ENCODE measurements at places on chromosomes 5 and 9.

GRCh38 chr9:116686693-116687073 is 422 bp upstream of the TRIM32 start:
- no peak for DNase-seq

DNA sequence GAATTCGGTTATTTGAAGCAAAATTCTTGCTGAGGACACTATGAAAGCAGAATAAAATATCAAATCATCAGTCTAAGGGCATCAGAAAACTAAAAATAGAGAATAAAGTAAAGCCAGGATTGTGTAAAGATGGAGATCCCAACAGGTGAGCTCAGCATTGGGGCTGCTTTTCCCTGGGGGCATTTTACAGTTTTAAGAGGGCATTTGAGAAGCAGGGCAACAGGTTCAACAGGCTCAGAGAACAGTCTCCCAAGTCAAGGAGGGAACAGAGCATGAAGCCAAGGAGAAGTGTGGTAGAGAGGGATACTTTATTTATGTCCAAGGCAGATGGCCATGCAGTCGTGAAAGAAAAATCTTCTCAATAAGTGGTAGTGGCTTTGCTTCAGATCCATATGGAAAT is 145.4 kb downstream of the SYK start:
- DNase-seq: no peak

DNA sequence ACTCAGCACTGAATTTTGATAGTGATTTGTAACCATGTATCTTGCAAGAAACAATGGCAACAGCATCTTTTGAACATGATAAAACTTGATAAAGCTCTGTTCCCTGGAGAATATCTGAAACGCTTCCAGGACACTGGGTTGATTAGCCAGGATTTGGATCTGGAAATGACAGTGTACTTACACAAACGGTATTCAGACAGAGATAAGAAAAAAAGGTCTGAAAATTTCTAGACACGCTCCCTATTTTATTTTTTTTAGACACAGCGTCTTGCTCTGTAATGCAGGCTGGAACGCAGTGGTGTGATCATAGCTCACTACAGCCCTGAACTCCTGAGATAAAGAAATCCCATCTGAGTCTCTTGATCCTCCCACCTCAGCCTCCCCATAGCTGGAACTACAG is 109.0 kb downstream of the GNAQ start:
- no peak for DNase-seq

DNA sequence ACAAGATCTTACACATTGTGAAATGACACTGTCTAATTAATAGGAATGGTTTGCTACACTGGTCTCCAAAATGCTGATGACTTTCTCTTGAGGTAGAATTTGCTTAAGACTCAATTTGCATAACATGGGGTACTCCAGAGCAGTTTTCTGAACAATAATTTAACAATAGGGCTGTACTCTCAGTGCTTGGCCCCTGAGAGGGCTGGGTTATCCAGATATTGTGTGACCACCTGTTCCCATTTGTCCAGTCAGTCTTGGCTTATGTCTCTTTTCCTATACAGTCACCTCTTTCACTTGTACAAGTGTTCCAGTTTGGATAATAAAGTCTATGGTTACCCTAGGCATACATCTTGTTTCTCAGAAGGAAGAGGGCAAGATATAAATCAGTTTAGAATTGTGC is 17.9 kb downstream of the ZSWIM6 start:
- no peak for DNase-seq

DNA sequence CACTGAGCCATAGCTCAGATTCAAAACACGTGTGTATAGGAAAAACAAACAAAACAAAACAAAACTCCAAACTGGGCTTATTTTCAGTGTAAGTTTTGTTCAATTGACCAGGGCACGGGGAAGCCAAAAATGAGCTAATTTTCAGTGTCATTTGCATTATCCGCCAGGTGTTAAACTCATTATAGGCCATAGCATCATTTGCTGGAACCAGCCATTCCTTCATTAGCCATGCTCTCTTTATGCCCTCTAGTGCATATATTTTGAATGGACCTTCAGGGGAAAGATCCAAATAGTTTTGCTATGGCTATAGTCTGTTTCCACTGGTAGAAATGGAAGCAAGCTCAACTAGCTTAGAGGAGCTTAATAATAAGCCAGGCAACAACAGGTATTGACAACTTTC is 1205.2 kb upstream of the DMAC1 start:
- DNase-seq: no peak

DNA sequence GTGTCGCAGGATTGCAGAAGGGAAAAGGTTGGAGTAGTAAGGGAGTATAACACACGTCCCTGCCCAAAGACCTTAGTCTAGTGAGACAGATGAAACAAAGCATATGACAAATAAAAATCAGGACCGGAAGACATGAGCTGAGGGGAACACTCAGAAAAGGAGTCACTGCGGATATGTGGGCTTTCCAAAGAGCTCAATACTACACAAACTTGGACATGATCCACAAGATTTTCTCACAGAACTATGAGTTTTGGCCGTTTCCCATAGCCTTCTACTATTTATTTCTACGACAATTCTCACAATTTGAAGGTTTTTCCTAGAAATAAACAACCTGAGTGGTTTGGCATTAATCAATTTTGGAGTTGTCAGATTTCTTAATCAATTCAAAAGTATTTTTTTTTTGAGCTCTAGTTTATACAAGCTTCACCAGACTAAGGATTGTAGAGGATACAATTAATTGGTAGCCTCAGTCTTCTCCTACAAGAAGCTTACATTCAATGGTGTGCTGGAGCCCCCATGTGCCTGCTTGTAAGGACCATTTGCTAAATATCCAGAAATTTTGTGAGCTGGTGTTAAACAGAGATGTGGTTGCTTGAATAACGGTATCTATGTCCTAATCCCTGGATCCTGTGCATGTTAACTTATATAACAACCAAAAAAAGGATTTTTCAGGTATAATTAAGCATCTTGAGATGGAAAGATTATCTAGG is 91.4 kb downstream of the ADAMTS12 start:
- DNase-seq: no peak

- no peak for DNase-seq
Measured at GRCh38 chr5:171429543-171429910, 10.1 kb downstream of the FGF18 start.

GRCh38 chr5:148729182-148729581 is 74.9 kb upstream of the HTR4 start:
- DNase-seq: no peak

GRCh38 chr9:131759017-131759647 is 19.3 kb upstream of the RAPGEF1 start:
- no peak for DNase-seq

- no peak for DNase-seq
Measured at GRCh38 chr9:110115826-110116542, 92.0 kb downstream of the C9orf152 start.

DNA sequence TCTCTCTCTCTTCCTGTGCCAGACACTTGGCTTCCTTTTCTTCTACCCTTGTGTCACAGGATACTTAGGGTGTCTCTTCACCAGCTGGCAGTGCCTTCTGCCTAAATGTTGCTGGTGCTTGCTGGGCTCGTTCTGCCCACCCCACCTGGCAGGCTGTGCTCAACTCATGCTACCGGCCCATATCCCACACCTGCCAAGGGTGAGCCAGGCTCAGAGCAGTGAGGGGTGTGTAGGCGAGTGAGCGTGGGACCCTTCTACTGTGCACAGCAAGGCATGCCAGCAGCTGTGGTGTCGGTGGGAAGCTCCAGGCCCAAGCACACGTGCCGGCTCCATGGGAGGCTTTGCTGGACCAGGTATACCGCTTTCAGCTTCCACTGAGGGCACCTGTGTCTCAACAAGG is 1626.7 kb upstream of the ACO1 start:
- no peak for DNase-seq

DNA sequence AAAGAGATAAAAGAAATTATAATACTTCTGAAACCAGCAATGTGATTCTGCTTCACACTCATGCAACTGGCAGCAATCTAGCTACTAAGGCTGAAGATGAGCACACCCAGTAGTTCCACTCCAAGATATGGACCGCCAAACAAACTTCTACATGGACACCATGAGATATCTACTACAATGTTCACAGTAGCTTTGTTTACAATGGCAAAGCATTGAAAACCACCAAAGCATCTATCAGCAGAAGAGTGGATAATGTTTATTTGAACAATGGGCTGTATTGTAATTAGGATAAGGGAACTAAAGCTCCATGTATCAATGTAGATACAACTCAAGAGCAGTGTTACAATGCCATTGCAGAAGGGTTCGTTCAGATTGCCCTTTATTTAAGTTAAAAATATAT is 91.2 kb upstream of the ERBIN start:
- no peak for DNase-seq

DNA sequence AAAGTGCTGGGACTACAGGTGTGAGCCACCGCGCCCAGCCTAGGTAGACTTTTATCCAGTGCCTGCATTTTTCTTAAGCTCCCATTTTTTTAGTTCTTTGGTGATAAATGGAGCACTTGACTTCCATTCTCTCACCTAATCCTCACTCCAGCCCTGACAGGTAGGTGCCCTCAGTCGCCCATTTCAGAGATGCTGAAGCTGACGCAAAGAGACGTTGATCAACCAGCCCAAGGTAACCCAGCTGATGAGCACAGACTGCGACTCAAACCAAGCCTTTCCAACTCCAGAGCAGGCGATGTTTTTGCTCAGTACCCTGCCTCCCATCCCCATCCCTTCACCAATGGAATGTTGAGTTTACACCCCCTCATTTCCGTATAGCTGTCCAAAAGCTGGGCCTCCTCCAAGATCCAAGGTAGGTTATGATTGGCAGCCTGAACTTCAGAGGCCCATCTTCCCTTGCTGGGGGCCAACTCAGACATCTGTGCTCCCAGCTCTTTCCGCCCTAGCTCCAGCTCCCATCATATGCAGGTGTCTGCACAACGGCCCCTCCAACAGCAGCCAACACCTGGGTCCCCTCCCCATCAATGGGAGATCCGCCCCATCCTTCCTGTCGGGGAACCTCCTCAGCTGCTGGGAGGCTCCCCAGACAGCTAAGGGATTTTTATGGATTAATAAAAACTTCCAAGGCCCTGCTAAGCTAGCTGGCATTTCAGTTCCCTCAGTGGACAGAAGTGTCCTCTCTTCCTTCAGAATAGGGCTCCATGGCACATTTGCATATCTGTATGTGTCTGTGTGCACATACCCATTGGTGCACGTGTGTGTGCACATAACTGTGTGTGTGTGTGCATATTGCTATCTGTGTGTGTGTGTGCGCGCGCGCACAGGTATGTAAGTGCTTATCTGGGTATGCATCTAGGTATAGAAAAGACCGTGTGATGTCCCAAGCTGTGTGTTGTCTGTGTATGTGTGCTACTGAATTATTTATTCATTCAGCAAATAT is 39.3 kb upstream of the VDAC1 start:
- no peak for DNase-seq

DNA sequence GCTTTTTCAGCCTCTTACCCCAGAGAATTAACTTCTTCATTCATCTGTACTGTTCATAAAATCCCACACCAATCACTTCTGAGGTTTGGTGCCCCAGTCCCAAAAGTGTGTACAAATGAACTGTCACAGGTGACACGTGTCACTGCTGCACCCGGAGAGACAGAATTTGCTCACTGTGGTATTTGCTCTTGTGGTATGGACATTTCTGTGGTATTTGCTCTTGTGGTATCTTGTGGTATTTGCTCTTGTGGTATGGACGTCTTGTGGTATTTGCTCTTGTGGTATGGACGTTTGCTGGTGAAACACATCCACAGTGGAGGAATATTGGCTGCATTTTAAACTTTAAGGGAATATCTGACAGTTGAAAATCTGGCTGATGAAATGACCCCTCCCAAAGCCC is 214.9 kb upstream of the DAP start:
- DNase-seq: no peak

DNA sequence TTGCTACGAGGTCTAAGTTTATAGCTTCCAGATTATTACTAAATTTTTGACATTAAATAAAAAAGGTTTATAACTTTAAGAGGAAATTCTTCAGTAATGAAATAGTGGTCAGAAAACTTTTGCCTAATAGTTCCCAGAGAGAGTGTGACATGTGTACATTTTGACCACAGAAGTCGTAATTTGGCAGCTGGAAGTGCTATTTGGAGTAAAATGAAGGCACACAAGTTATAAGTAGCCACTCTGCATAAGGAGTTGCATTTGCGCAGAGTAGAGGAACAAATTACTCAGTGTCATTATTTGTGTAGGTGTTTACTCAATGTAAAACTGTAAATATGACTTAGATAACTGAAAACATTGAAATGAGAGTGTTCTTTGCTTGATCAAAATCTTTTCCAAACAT is 408.4 kb downstream of the CCDC171 start:
- no peak for DNase-seq

DNA sequence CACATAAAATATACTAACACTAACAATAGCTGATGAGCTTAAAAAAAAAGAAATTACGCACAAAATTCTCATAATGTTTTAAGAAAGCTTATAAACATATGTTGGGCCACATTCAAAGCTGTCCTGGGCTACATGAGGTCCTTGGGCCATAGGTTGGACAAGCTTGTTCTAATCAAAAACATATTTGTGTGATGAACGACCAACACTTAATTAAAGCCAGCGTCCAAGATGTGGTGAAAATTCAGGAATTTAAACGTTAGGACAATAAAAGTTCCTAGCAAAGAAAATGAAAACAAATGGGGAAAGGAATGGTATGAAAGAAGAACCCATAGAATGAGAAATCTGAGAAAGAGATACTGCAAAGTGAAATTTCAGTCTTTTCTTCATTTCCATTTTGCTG is 429.6 kb upstream of the DMAC1 start:
- no peak for DNase-seq

- DNase-seq: no peak
Measured at GRCh38 chr5:91293131-91293530, 90.0 kb downstream of the ARRDC3 start.

- no peak for DNase-seq
Measured at GRCh38 chr9:14978022-14979000, 68.1 kb upstream of the FREM1 start.

DNA sequence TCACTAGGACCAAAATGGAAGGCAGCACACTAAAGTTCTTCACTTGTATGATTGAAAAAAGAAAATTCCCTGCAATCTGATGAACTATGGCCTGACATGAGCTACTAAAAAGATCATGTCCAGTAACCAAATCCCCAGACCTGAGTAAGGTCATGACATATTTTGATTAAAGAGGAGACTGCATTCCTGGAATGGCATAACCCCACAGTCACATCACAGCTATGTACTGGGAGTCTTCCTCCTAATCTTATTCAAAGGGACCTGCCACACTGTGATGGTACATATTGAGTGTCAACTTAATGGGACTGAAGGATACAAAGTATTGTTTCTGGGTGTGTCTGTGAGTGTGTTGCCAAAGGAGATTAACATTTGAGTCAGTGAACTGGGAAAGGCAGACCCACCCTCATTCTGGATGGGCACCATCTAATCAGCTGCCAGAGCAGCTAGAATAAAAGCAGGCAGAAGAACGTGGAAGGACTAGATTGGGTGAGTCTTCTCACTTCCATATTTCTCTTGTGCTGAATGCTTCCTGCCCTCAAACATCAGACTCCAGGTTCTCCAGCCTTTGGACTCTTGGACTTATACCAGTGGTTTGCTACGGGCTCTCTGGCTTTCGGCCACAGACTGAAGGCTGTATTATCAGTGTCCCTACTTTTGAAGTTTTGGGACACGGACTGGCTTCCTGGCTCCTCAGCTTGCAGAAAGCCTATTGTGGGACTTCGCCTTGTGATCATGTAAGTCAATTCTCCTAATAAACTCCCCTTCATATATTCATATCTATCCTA is 345.0 kb downstream of the TMEM38B start:
- DNase-seq: no peak
